Smooth muscle cell of bladder (primary cell): ENCODE measurements at places on chromosomes 5 and 9. TPM values are rescaled to one million over a fixed set of nuclear protein-coding genes. Genes with fewer than 3 reads are reported as not detected.

The ATP6V0E1 gene
- 458 and 515 TPM in 2 replicates for total RNA-seq

The STC2 gene
- total RNA-seq: 484 and 582 TPM in 2 replicates

The WDR38 gene
- total RNA-seq: not detected in 2 replicates

The RNF183 gene
- not detected in 2 replicates for total RNA-seq

The PCDH12 gene
- total RNA-seq: 0.14 and 0.37 TPM in 2 replicates
